Cardiac fibroblast (primary cell): ENCODE measurements at places on chromosomes 7 and 10.

- DNase-seq: no peak
These were observed 835.0 kb upstream of the COBL start for GRCh38 chr7:52151559-52151958.

DNA sequence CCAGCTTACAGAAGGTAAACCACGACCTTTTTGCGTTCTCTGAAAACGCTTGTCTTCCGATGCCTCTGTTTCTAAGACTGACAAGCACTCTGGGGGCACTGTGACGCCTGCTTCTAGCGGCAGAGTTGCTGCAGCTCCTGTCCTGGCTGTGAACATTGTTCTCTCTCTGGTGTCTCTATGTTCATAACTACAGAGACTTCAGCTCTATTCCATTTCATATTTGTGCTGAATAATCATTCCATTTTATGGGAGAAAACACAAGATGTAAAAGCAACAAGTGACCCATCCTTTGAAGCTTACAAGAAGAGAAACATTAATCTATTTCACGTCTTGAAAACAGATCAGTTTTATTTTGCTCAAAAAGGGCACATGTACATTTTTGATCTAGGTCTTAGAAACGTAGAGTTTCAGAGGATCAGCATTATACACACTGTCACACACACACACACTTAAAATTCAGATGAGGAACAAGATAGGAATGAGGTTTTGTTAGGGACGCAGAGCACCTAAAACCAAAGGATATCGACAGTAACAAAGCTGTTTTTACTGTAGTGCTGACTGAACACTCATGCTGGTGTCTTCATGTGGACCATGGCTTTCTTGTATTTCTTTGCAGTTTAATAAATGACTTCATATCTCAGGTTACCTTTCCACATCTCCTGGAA is 3.0 kb downstream of the IKZF1 start:
- no peak for DNase-seq

GRCh38 chr10:34520084-34520483 is 295.0 kb downstream of the PARD3 start:
- no peak for DNase-seq

GRCh38 chr10:11197266-11197712 is 179.6 kb downstream of the CELF2 start:
- DNase-seq: no peak
